Testis (tissue), 5 donors: ENCODE measurements at places on chromosomes 4 and X.

GRCh38 chr4:4259484-4260100, 11.6 kb upstream of the TMEM128 start:
- no peak overlapping the region for H3K4me3 ChIP-seq
- no peak for DNase-seq
- H3K27ac ChIP-seq: no peak overlapping the region

DNA sequence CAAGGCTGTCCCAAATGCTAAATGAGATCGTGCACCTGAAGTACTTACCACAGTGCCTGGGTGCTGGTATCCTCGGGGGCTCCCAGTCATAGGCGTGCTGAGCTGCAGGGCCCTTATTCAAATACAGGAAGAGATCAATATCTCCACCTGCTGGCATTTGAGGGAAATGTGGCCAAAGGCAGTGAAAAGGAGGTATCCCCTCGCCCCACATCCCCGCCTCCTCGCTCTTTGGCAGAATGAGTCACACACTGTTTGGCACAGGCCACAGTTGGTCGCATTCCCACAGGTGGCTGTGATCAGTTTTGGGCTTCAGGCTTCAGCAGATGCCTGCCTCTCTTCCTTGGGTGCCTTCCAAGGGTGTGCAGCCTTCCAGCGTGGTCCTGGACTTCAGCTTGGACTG, 28.4 kb downstream of the ZNF185 start:
- no peaks in the 10 kb centered on the region for H3K27me3 ChIP-seq
- H3K4me1 ChIP-seq: no peaks in the 10 kb centered on the region
- no peak overlapping the region for H3K4me3 ChIP-seq
- DNase-seq: peak; percentile 18
- H3K36me3 ChIP-seq: no peaks in the 10 kb centered on the region
- no peak overlapping the region for H3K27ac ChIP-seq

- no peak overlapping the region for H3K27ac ChIP-seq
- H3K4me1 ChIP-seq: no peaks in the 10 kb centered on the region
- no peak overlapping the region for H3K4me3 ChIP-seq
Measured at GRCh38 chr4:37524267-37524666, 161.9 kb downstream of the RELL1 start.

GRCh38 chr4:144667500-144667899, 21.5 kb downstream of the HHIP start:
- no peaks in the 10 kb centered on the region for H3K36me3 ChIP-seq
- no peaks in the 10 kb centered on the region for H3K27me3 ChIP-seq
- H3K27ac ChIP-seq: no peak overlapping the region

- no peak overlapping the region for H3K27ac ChIP-seq
- DNase-seq: no peak
- H3K36me3 ChIP-seq: no peaks in the 10 kb centered on the region
- no peaks in the 10 kb centered on the region for H3K27me3 ChIP-seq
- no peaks in the 10 kb centered on the region for H3K4me1 ChIP-seq
Measured at GRCh38 chr4:177951026-177951425, 508.8 kb upstream of the AGA start.

- no peaks in the 10 kb centered on the region for H3K4me1 ChIP-seq
- H3K4me3 ChIP-seq: peak overlapping the region; percentile 3
- H3K27me3 ChIP-seq: no peaks in the 10 kb centered on the region
- no peak for DNase-seq
- H3K36me3 ChIP-seq: no peaks in the 10 kb centered on the region
Measured at GRCh38 chr4:109211671-109212070, 90.8 kb downstream of the COL25A1 start.

GRCh38 chr4:101599620-101600019, 190.9 kb upstream of the BANK1 start:
- no peak for DNase-seq
- no peaks in the 10 kb centered on the region for H3K4me1 ChIP-seq
- no peaks in the 10 kb centered on the region for H3K36me3 ChIP-seq
- no peak overlapping the region for H3K27ac ChIP-seq
- no peaks in the 10 kb centered on the region for H3K27me3 ChIP-seq

DNA sequence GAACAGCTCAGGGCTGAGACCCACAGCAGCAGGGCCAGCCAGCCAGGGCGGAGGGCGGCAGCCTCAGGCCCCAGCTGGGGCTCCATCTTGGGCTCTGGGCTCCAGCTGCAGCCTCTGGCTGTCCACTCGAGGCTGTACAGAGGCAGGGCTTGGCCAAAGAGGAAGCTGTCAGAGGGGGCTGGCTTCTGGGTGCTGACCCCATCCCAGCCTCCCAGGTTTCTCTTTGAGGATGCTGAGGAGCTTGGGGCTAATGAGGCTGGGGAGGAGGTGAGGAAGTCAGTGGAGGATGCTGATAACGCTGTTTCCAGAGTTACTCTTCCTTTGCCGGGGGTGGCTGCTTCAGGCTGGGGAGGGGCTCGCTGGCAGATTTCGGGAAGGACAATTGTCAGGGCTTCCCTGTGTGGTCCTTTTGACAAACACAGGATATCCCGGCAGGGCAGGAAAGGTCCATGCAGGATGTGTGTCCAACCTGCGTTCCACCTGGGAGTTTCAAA, at the start of gene DIPK2B:
Gene DIPK2B, minus strand, starts transcription at position 136 of the 494 bp plus-strand sequence. Its CDS starts 50 bp downstream, at position 86.
- H3K4me1 ChIP-seq: no peaks in the 10 kb centered on the region
- no peaks in the 10 kb centered on the region for H3K36me3 ChIP-seq

GRCh38 chr4:25075129-25075528, 44.4 kb upstream of the LGI2 start:
- no peaks in the 10 kb centered on the region for H3K36me3 ChIP-seq
- DNase-seq: no peak
- H3K27ac ChIP-seq: no peak overlapping the region
- H3K4me3 ChIP-seq: no peak overlapping the region
- no peaks in the 10 kb centered on the region for H3K27me3 ChIP-seq
- peaks cover 14% of the 10 kb centered on the region for H3K4me1 ChIP-seq

DNA sequence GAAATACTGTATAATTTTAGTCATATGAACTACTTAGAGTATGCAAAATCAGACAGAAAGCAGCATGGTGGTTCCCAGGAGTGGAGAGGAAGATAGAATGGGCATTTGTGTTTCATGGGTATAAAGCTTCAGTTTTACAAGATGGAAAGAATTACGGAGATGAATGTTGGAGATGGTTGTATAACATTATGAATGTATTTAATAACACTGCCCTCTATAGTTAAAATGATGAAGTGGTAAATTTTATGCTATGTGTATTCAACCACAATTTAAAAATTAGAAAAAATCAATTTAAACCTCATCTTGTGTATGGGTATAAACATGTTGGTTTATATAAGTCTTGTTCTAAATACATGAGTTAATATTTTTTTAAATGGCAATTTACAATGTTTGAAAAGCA, 521.1 kb downstream of the FSTL5 start:
- no peak overlapping the region for H3K27ac ChIP-seq
- no peaks in the 10 kb centered on the region for H3K4me1 ChIP-seq
- H3K27me3 ChIP-seq: no peaks in the 10 kb centered on the region
- no peaks in the 10 kb centered on the region for H3K36me3 ChIP-seq

DNA sequence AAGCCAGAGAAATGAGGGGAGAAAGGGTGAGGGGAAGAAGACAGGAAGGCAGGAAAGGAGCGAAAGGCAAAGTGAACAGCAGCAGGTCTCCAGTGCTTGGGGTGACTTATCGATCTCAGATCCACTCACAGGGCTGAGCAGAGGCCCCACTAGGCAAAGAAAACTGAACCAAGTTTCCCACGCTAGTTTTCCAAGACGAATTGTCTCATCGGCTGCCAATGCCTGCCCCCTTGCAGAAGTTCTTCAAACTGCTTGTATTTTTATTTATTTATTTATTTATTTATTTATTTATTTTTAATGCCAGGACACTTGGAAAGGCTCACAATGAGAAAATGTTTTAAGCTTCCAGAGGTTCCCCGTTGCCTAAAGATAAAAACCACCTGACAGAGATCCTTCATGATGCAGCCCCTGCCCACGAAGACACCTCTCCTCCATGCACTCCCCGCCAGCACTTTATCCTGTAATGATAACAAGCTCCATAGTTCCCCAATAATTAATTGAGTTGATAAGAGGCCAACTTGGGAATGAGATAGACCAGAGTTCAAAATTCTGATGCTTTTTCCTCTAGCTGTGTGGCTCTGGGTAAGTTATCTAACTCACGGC, 43.2 kb downstream of the QDPR start:
- no peak overlapping the region for H3K4me3 ChIP-seq
- H3K27ac ChIP-seq: no peak overlapping the region
- no peaks in the 10 kb centered on the region for H3K4me1 ChIP-seq
- no peaks in the 10 kb centered on the region for H3K36me3 ChIP-seq
- peak; percentile 31 for DNase-seq

DNA sequence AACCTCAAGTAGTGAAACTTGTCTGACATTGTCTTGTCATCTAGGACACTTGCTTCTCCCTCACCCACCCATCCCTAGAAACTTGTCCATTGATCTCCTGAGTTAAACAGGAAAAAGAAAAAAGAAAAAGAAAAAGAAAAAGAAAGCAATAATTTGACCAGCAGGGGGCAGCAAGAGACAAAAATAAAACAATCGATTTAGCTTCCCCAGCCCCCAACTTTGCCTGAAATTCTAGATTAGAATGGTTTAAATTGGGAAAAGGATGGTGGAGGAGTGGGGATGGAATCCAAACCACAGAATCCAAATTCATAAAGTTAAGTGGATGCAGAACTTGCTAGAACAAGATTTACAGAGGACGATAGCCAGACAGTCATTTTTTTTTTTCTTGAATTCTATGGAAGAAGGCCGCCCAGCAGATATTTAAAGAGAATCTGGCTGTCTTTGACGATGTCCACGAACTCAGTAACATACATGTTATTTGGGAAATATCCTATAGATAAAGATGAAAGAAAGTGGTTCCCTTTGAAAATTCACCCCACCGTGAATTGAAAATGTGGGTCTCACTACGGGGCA, 282.9 kb downstream of the USP46 start:
- H3K27ac ChIP-seq: no peak overlapping the region
- peak; percentile 51 for DNase-seq
- H3K27me3 ChIP-seq: no peaks in the 10 kb centered on the region
- H3K4me3 ChIP-seq: no peak overlapping the region

GRCh38 chr4:165394275-165394674, 15.5 kb downstream of the CPE start:
- no peak overlapping the region for H3K4me3 ChIP-seq

DNA sequence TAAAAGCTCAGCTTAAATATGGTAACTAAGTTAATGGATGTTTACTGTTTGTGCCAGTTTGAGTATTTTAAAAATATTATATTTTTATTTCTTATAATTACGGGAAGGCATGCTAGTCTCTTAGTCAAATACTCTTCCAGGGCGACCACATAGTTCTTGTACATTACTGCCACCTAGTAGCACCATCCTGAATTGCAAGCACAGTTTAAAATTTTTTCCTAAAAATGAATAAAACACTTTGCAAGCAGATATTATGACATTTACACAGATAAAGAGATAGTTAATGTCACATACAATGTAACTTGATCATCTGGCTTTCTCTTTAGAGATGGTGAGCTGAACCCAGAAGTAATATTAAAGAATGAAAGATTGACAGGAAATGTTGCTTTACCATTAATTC, 11.5 kb downstream of the NDP start:
- no peaks in the 10 kb centered on the region for H3K36me3 ChIP-seq
- H3K27ac ChIP-seq: no peak overlapping the region
- H3K4me3 ChIP-seq: no peak overlapping the region
- H3K27me3 ChIP-seq: no peaks in the 10 kb centered on the region
- no peaks in the 10 kb centered on the region for H3K4me1 ChIP-seq

DNA sequence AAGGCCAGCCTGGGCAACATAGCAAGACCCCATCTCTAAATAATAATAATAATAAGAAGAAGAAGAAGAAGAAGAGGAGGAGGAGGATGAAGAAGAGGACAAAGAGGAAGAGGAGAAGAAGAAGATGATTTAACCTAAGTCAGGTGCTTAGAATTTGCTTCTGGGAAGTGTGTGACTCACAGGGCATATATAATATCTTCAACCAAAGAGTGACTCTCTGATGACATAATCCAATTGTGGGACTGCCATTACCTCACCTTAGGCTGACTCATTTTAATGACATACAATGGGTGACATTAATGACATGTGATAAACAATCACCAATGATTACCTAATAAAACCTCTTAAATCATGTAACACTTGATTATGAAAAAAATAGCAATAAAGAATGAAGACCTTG, 32.7 kb upstream of the MBTPS2 start:
- H3K36me3 ChIP-seq: no peaks in the 10 kb centered on the region
- H3K27me3 ChIP-seq: no peaks in the 10 kb centered on the region
- no peaks in the 10 kb centered on the region for H3K4me1 ChIP-seq

DNA sequence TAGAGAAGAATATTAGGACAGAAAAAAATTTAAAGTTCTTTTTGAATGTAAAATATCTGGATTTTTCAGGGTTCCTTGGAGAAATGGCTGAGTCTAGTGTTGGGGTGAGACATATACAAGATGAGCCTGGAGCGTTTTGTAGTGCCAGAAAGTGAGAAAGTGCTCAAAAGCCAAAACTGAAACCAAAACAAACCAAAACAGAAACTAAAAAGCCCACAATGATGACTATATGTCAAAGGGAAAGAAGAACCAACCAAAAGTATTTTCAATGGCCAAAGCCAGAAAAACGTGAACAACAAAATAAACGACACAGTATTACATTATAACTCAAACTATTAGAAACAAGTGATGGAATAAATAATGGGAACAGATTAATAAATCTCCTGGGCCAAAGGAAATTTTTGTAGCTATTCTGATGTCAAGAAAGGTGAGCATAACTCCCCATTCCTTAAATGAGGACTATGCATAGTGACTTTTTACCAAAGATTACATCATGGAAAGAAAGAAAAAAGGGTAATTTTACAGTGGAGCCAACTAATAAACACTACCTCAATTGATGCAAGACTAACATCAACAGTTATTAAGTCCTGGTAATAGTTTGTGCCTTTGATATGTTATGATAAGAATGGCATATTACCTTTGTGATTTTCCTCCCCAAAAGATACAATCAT, 1137.6 kb downstream of the C4orf33 start:
- no peak for DNase-seq
- H3K27me3 ChIP-seq: no peaks in the 10 kb centered on the region
- H3K4me3 ChIP-seq: no peak overlapping the region
- H3K27ac ChIP-seq: no peak overlapping the region
- H3K36me3 ChIP-seq: no peaks in the 10 kb centered on the region
- no peaks in the 10 kb centered on the region for H3K4me1 ChIP-seq

- H3K36me3 ChIP-seq: no peaks in the 10 kb centered on the region
- H3K27ac ChIP-seq: no peak overlapping the region
- no peaks in the 10 kb centered on the region for H3K27me3 ChIP-seq
- no peak overlapping the region for H3K4me3 ChIP-seq
- H3K4me1 ChIP-seq: no peaks in the 10 kb centered on the region
- peak; percentile 14 for DNase-seq
Measured at GRCh38 chrX:1468250-1468772, 15.6 kb upstream of the ASMTL start.

GRCh38 chr4:139689093-139689722, 23.6 kb downstream of the MGST2 start:
- no peaks in the 10 kb centered on the region for H3K27me3 ChIP-seq
- DNase-seq: no peak
- H3K27ac ChIP-seq: no peak overlapping the region
- no peaks in the 10 kb centered on the region for H3K36me3 ChIP-seq

DNA sequence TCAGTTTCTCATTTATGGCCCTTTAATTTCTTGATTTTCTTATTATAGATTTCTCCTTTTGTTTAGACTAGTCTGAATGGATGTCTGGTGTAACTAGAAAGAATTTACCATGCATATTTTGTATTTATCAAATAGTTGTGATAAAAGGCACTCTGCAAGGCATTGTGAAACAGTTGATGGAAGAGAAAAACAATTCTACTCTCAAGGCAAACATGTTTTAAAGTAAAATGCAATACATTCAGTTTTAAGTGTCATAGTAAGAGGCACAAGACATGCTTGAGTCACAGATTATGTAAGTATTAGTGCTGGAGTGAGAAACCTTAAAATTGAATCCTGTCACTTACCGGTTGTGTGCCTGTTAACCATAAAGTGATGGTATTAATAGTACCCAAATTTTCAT, 283.3 kb upstream of the DKK2 start:
- H3K27ac ChIP-seq: no peak overlapping the region
- no peaks in the 10 kb centered on the region for H3K36me3 ChIP-seq
- no peak for DNase-seq
- no peak overlapping the region for H3K4me3 ChIP-seq
